ENCODE measurements at places on chromosomes 4 and X.

- DNase-seq, result no peak
These were observed 275.1 kb upstream of the RASGEF1B start for GRCh38 chr4:81746773-81747172.

DNA sequence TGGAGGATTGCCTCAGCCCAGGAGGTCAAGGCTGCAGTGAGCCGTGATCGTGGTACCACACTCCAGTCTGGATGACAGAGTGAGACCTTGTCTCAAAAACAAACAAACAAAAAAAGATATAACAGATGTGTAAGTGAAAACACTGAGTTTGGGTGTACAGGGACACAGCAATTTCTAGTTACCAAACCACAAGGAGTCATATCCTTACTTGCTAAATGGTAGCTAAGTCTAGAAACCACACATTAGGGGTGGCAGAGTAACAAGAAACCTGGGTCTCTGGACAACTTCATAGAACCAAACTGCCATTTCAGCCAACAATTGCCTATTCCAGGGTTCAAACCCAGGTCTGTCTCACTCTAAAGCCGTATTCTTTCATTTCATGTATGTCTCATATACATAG, 20.8 kb downstream of the PPEF2 start:
- no peak for DNase-seq

DNA sequence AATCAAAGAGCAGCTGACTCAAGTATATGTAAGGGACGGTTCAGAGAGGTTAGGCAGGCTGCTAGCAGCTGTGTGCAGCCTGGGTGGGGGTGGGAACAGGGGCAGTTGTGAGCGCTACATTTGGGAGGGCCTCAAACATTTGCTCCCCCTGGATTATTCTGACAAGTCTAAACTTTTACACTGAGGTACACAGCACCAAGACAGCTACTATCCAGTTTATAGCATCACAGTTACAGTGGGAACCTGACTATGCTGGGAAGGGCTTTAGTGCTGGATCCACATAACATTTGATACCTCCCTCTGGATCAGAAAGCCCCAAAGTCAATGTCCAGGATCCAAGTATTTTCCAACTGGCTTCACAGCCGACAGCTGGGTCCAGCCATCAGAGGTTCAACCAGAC, 55.8 kb upstream of the GIMD1 start:
- DNase-seq, result no peak

- DNase-seq, result no peak
These were observed 91.0 kb downstream of the ARHGAP24 start for GRCh38 chr4:85565761-85566480.

GRCh38 chrX:138771047-138771446, 59.5 kb upstream of the FGF13 start:
- no peak for DNase-seq

DNA sequence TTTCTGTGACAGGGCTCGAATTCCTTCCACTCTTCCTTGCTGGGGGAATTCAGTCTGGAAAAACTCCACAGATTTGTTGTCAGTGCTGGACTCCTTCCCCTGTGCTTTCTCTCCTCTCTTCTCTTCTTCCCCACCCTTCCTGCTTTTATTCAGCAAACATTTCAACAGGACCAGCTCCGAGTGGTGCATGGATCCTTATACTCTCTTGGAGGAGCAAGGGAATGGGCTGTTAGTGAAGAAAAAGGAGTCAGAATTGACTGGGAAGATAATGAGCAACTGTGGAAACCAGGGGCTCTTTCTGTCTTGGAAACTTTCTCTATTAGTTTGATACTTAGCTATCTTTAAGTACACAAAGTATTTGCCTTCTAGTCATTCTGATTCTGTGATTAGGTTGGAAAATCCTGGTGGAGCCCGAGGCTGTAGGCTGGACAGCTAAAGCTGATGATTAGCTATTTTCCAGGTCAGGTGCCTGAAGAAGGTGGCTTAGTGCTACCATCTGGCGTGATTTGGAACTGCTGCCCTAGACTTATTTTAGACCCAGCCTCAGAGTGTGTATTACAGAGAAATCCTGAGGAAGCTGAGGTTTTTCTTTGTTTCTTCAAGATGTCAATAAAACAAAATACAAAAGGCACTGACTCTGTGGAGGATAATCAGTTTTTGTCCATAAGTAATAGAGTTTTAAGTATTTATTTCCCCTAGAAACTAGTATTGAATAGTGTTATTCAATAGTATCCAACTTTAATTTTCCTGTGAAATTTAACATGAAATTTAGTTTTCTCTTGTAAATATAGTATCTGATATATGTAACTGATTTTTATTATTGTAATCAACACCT, 38.4 kb downstream of the NAP1L5 start:
- no peak for DNase-seq

- no peak for DNase-seq
These were observed 284.8 kb downstream of the TEX13C start for GRCh38 chrX:125604448-125604847.

DNA sequence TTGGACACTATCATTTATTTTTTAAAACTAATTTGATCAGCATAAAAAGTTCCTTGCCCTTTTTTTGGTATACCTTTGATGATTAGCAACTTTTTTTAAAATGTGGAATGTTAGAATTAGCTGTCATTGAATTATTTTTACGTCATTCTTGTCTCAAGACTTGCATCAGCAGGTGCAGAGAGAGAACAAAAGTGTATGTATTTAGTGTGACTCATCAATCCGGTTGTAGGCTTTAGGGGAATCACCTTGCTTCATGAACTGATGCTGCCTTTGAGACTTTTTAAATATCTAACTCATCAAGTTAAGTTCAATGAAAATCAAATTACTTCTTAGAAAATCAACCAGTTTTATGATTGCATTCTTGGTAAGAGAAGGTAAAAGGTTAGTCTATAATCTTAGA, 125.1 kb downstream of the ARX start:
- DNase-seq, result no peak

- no peak for DNase-seq
These were observed 490.2 kb upstream of the BOD1L1 start for GRCh38 chr4:14117575-14118238.

- no peak for DNase-seq
These were observed 11.3 kb downstream of the GC start for GRCh38 chr4:71772592-71772991.

GRCh38 chrX:23656091-23656490, 11.2 kb upstream of the PRDX4 start:
- no peak for DNase-seq

- no peak for DNase-seq
These were observed 15.6 kb downstream of the PAQR3 start for GRCh38 chr4:78923464-78924312.

DNA sequence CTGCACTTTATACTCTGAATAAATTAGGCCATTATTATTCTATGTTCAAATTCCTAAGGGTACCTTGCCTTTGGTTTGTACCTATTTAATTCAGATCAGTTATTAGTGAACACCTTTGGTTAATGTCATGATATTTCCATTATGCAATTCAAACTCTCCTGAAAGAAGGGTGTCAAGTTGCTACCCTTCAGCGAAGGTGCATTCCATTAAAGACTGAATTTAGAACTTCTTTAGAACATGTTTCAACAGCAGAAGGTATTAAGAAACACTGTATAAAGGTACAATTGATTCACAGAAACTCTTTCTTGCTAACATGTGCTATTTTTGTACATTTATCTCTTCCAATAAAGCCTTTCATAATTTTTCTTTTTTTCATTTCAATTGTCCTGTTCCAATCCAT, 1545.4 kb upstream of the PCDH10 start:
- no peak for DNase-seq

DNA sequence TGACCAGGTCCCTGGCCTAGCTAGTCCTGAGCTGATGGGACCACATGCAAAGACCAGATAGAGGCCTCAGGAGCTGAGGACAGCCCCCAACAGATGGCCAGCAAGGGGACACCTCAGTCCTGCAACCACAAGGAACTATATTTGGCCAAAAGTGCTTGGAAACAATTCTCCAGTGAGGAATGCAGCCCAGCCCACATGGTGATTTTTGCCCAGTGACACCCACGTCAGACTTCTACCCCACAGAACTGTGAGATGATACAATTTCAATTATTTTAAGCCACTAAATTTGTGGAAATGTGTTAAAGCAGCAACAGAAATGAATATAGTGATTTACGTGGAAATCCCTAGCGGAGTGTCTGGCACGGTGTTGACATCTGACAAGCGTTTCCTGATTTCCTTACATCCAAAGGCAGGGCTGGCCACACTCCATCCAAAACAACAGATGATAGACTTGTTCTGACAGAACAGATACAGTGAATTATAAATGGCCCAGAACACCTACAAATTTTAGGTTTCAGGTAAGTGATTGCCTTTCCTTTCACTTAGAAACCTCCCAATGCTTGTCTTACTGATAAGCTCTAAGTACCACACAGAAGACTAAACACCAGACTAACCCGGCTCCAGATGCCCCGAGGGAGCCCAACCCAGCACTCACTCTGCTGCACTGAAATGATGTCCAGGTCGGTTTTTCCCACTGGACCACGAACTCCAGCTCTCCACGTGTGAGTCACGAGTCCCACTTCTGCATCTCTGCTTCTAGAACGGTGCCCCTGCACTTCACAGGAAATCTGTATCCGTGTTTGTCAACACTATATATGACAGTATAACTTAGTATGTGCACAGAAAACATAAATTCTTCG, 5.8 kb downstream of the AFAP1 start:
- no peak for DNase-seq

GRCh38 chr4:92514627-92515026, 210.9 kb downstream of the GRID2 start:
- no peak for DNase-seq

All from stimulated activated CD4-positive, alpha-beta T cell treated with anti-CD3 and anti-CD28 coated beads, TNF-alpha, amount 100 ng/mL, for 24 hours (primary cell).